HS-5 (cell line): ENCODE measurements at places on chromosomes 3 and 15.

DNA sequence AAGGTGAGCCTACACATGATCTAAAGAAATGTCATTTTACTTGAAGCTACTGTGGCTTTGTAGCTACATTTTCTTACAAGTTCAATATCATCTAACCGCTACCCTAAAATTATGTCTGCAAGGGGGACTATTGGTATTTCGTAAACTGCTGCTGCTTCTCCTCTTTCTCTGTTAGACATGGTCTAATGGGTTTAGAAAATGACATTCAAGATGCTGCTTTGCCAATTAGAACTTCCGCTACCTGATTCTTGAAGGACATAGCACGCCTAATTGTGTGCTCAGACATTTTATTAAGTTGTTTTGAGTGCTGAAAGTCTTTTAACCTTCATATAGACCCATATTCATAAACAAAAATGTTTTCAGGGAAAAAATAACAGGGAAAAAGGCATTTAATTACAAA lies 283.7 kb upstream of the ICE2 start:
- no peak for DNase-seq

- DNase-seq = no peak
Observed at GRCh38 chr3:193673845-193674244, 80.8 kb downstream of the OPA1 start.

DNA sequence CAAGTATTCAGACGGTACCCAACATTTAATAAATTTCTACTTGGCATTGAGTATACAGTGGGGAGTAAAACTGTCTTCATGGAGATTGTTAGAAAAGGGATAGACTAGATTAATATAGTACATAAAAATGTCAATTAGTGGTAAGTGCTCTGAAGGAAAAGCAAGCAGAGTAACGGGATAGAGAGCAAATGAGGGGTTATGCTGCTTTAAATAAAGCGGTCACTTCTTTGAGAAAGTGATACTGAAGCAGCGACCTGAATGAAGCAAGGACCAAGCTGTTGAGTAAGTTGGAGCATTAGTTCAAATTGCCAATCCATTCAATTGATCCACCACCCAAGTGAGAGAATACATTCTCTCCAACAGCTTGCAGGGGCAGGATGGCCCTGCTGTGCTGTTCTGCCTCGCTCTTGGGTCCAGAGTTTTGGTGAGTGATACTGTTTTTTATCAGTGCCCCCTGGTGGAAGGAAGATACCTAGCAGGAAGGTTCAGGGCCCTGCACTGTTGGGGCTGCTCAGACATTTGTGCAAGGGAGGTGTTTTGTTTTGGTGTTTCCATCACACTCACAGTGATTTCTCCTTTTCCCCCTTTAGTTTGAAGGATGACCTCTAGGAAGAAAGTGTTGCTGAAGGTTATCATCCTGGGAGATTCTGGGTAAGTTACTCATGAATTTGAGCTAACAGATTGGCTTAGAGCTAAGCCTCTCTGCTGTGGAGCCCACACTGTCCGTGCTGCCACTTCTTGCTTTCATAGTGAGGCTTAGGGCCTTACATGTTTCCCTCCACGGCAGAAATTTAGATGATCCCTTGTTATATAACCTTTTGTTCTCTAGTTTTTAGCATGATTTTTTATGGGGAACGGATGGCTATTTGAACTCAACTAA lies 69.0 kb downstream of the RAB7A start:
- no peak for DNase-seq

GRCh38 chr3:70247955-70248354 lies 64.5 kb downstream of the MDFIC2 start:
- DNase-seq = no peak
